ENCODE measurements at places on chromosomes 4 and X.

DNA sequence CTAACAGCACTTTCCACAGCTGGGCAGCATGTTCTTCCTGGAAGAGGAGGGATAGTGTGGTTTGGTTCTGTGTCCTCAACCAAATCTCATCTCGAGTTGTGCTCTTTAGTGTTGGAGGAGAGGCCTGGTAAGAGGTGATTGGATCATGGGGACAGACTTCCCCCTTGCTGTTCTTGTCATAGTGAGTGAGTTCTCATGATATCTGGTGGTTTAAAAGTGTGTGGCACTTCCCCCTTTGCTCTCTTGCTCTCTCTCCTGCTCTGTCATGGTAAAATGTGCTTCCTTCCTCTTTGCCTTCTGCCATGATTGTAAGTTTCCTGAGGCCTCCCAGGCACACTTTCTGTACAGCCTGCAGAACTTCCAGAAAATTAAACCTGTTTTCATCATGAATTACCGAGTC lies 133.7 kb upstream of the NDP start:
- no peak for DNase-seq

GRCh38 chrX:118726887-118727685 lies at the start of gene IL13RA1:
TSS of gene IL13RA1 (plus strand) at chrX:118727606. CDS start at chrX:118727639, 33 bp downstream.
- peak; percentile 70 for DNase-seq

DNA sequence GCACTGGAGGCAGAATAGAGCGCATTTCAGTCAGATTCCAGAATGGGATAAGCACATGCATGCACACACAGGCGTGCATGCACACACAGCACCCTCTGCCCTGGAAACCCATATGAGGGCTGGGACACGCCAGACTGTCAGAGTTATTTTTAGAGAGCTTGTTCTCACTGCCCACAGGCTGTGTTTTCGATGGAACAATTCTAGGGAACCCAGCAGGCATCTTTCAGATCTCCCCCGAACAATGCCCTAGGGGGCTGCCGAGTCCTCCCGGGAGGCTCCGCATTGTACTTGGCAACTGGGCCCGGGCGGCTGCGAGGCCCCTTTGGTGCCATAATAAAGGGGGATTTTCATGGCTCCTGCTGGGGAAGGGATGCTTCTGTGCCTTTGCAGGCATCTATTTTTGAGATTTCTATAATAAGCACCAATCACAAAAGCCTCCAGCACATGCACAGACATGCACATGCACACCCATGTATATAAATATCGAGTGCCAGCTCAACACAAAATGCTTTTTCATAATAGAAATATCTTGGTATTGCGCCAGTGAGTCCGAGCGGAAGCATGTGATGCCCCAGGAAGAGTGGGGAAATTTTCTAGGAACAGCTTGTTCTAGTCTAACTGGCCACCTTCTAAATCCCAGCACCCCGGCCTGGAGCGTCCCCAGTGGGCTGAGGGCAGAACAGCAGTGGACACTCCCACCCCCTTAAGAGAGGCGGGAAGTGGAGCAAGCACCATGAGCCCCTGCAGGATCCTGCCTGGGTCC lies 88.5 kb downstream of the PHKA2 start:
- DNase-seq: no peak

- DNase-seq: no peak
Observed at GRCh38 chr4:88005076-88005475, 2.4 kb upstream of the PKD2 start.

DNA sequence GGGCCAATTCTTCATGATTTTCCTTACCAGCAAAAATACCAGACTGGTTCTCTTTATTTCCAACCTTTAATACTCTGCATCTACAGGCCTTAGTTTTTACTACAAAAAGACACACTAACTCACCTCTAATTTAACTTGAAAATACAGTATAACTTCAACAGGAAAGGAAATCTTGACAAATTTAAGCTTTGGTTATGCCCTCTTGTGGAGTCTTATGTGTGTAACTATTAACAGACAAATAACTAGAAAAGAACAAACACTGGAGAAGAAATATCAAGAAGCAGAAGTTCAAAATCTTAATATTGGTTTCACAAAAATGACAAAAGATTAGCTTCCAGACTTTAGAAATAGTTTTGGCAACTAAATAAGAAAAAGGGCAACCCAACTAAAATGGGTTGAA lies 33.0 kb downstream of the PPA2 start:
- no peak for DNase-seq

- DNase-seq: no peak
Observed at GRCh38 chr4:76523593-76523992, 88.6 kb downstream of the SHROOM3 start.

GRCh38 chr4:42150653-42151567 lies 1.5 kb downstream of the BEND4 start:
- DNase-seq: no peak

DNA sequence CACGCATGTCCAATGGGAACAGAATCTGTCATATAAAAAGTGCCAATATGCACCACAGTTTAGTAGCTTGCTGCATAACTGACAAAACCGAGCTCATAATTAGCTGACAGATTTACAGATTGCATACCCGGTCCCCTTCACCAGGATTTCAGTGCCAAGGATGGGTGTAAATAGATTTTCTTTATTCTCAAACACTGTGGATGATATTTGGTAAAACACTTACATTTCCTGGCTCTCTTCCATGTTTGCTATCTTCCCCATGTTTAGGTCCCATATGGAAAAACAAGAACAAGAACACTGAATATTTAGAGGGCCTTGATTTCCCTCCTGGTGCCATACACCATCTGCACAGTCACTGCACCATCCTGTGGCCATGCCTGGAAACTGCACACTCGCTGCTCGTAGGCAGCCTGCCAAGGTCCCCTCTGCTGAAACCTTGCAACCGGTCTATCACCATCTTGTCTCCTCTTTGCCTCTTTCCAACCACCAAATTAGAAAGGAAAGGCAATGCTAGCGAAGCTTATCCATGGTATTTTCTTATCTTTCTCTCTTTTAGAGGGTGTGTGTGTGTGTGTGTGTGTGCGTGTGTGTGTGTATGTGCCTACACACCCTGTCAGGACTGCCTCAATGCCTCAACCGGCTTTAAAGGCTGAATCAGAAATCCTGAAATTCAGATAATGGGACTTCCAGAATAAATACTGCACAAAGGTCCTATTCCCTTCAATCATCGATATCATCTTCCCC lies 124.2 kb upstream of the MBNL3 start:
- peak; percentile 34 for DNase-seq
